Bronchial epithelial cell (primary cell): ENCODE measurements at places on chromosomes 2 and 18. TPM values are rescaled to one million over a fixed set of nuclear protein-coding genes. Genes with fewer than 3 reads are reported as not detected.

ERFE gene
- total RNA-seq, result 4.2 and 5.8 TPM in 2 replicates

SLC23A3 gene
- 1.3 and 1.9 TPM in 2 replicates for total RNA-seq

TIMM21 gene
- total RNA-seq, result 25.0 and 28.0 TPM in 2 replicates

HOXD8 gene
- total RNA-seq, result not detected in 2 replicates

RSAD2 gene
- total RNA-seq, result 0.51 and 0.53 TPM in 2 replicates

KIAA2012 gene
- not detected in 2 replicates for total RNA-seq

ZNF521 gene
- 0.53 TPM in 1 of 2 replicates, not detected in the other for total RNA-seq

SRD5A2 gene
- total RNA-seq, result under 0.01 TPM in 1 of 2 replicates, not detected in the other

PLEK gene
- under 0.01 TPM in 1 of 2 replicates, not detected in the other for total RNA-seq

AQP12A gene
- total RNA-seq, result not detected in 2 replicates

PAIP2B gene
- total RNA-seq, result 1.3 and 5.2 TPM in 2 replicates

SERPINB8 gene
- 27.9 and 64.8 TPM in 2 replicates for total RNA-seq

RAMP1 gene
- 2.1 and 2.3 TPM in 2 replicates for total RNA-seq

ADD2 gene
- not detected in 2 replicates for total RNA-seq

AMMECR1L gene
- 31.6 and 32.5 TPM in 2 replicates for total RNA-seq

FAP gene
- total RNA-seq, result 0.26 and 1.1 TPM in 2 replicates

DQX1 gene
- total RNA-seq, result 1.6 and 5.6 TPM in 2 replicates

KCNG2 gene
- total RNA-seq, result not detected in 2 replicates

PAX8 gene
- 3.5 TPM in 1 of 2 replicates, not detected in the other for total RNA-seq

NLRC4 gene
- total RNA-seq, result 0.53 and 1.0 TPM in 2 replicates

CXCR2 gene
- total RNA-seq, result 0.13 TPM in 1 of 2 replicates, not detected in the other

RUFY4 gene
- not detected in 2 replicates for total RNA-seq

CFAP53 gene
- total RNA-seq, result 0.26 and 1.3 TPM in 2 replicates

ATAD2B gene
- 8.7 and 11.8 TPM in 2 replicates for total RNA-seq
